ENCODE measurements at places on chromosomes 7 and 10. TPM values are rescaled to one million over a fixed set of nuclear protein-coding genes. Genes with fewer than 3 reads are reported as not detected.

Gene ITGB8
- not detected for total RNA-seq

Gene SPDYE1
- total RNA-seq = not detected

Gene CAMK2B
- total RNA-seq = 0.76 TPM

- H3K4me1 ChIP-seq = no peaks in the 10 kb centered on the region
- H3K27ac ChIP-seq = no peak overlapping the region
- no peak overlapping the region for H3K4me3 ChIP-seq
- H3K36me3 ChIP-seq = no peaks in the 10 kb centered on the region
- no peak for DNase-seq
These were observed 39.2 kb upstream of the ZNF680 start for GRCh38 chr7:64602086-64602485.

- DNase-seq = no peak
- H3K27ac ChIP-seq = no peak overlapping the region
- no peaks in the 10 kb centered on the region for H3K27me3 ChIP-seq
- H3K36me3 ChIP-seq = no peaks in the 10 kb centered on the region
- no peak overlapping the region for H3K4me3 ChIP-seq
These were observed 82.4 kb downstream of the THSD7A start for GRCh38 chr7:11749629-11750028.

DNA sequence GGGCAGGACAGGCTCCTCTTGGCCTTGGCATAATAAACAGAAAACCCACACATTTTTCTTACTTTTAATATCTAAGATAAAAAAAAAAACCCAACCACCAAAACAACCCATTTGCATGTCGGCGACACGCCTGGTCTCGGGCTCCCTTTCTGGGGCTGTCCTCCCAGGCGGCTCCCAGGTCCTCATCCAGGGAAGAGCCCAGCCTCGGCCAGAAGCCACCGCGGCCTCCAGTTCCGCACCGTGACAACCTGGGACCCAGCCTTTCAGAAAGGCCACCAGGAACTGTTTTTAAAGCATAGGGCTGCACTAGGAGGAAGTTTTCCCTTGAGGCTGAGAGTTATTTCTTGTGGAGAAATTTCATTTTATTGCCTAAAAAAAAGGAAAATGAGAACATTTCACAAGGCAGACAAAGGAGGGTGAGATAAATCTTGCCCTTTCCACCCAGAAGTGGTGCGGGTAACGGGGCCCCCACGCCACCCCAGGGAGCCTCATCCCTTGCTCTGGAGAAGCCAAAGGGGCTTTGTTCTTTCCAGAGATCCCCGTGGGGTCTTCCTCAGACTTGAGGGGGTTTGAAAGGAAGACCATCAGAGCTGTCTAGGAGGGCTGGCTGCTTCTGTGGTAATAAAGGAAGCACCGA, 39.2 kb upstream of the MKRN1 start:
- H3K27ac ChIP-seq = no peak overlapping the region
- H3K4me3 ChIP-seq = no peak overlapping the region
- DNase-seq = no peak
- no peaks in the 10 kb centered on the region for H3K36me3 ChIP-seq

GRCh38 chr7:31633894-31634494, 53.0 kb upstream of the PPP1R17 start:
- DNase-seq = no peak
- H3K4me1 ChIP-seq = no peaks in the 10 kb centered on the region
- H3K27me3 ChIP-seq = no peaks in the 10 kb centered on the region
- no peak overlapping the region for H3K4me3 ChIP-seq

DNA sequence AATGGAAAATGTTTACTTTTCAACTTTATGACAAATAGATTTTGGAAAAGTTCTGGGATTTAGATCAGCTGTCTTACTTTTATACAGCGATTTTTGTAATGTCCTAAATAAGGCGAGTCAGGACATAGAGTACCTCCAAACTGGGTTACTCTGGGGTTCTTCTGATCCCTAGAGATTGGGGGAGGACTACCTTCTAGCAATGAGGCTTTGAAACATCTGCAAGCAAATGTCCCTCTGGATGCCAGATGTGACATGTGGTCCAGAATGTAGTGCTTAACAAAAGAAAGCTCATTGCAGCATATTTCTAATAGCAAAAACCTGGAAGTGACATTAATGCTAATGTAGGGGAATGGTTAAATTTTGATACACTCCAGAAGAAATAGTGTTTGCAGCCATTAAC, 36.1 kb downstream of the ABRAXAS2 start:
- no peaks in the 10 kb centered on the region for H3K4me1 ChIP-seq
- no peak overlapping the region for H3K4me3 ChIP-seq
- H3K36me3 ChIP-seq = peaks cover 20% of the 10 kb centered on the region
- no peak for DNase-seq

DNA sequence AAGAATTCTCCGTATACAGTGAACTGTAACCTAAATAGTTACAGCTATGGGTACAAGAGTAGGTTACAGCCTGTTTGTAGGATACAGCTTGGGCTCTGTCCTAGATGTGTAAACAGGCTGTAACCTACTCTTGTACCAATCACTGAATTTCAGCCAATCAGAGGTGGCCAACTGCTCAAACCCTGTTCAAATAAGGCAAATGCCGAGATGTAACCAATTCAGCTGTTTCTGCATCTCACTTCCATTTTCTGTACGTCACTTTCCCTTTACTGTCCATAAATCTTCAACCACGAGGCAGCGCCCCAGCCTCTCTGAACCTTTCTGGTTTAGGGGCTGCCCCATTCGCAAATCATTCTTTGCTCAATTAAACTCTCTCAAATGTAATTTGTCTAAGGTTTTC, 8.3 kb upstream of the MMP21 start:
- DNase-seq = no peak
- H3K4me1 ChIP-seq = peaks cover 15% of the 10 kb centered on the region
- H3K27me3 ChIP-seq = no peaks in the 10 kb centered on the region
- no peak overlapping the region for H3K4me3 ChIP-seq
- H3K27ac ChIP-seq = no peak overlapping the region

- peaks cover under 1% of the 10 kb centered on the region for H3K27me3 ChIP-seq
- H3K36me3 ChIP-seq = no peaks in the 10 kb centered on the region
- H3K4me1 ChIP-seq = no peaks in the 10 kb centered on the region
- DNase-seq = no peak
- H3K4me3 ChIP-seq = no peak overlapping the region
These were observed 631.9 kb downstream of the PARD3 start for GRCh38 chr10:34183016-34183796.
